T-helper 17 cell (primary cell): ENCODE measurements at places on chromosomes 1 and 21.

DNA sequence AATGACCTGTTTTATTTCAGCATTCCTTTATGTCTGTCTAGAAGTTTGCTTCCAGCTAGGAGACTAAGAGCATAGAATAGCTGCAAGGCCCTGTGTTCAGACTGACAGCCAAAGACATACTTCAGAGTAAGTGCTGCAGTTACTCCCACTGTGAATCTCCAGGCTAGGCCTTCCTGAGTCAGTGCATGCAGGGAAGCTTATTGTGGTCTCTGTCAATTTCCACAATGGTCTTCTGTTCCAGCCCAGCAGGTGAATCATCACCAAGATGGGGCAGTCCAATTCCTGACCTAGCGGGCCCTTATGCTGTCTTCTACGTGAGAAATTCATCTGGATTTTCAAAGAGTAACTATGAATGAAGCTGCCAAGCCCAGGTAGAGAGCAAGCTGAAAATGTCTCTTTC, 146.3 kb upstream of the C8B start:
- H3K27me3 ChIP-seq, result no peaks in the 10 kb centered on the region
- no peaks in the 10 kb centered on the region for H3K4me1 ChIP-seq
- peaks cover 2% of the 10 kb centered on the region for H3K36me3 ChIP-seq
- H3K27ac ChIP-seq, result no peak overlapping the region
- H3K4me3 ChIP-seq, result no peak overlapping the region

- H3K27me3 ChIP-seq, result peaks cover 70% of the 10 kb centered on the region
- peaks cover 4% of the 10 kb centered on the region for H3K4me1 ChIP-seq
- H3K4me3 ChIP-seq, result no peak overlapping the region
- no peak for DNase-seq
- peaks cover 2% of the 10 kb centered on the region for H3K36me3 ChIP-seq
These were observed 25.6 kb downstream of the ALPL start for GRCh38 chr1:21534674-21535378.

DNA sequence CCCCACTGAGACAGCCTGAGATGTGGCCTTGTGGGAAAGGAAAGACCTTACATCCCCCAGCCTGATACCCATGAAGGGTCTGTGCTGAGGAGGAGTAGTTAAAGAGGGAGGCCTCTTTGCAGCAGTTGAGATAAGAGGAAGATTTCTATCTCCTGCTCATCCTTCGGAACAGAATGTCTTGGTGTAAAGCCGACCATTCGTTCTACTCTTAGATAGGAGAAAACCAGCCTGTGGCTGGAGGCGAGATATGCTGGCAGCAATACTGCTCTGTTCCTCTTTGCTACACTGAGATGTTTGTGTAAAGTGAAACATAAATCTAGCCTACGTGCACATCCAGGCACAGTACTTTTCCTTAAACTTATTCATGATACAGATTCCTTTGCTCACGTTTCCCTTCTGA, 1.5 kb upstream of the CCDC27 start:
- no peak overlapping the region for H3K4me3 ChIP-seq
- no peak overlapping the region for H3K27ac ChIP-seq
- H3K4me1 ChIP-seq, result peaks cover 8% of the 10 kb centered on the region
- no peak for DNase-seq
- H3K36me3 ChIP-seq, result no peaks in the 10 kb centered on the region

- H3K36me3 ChIP-seq, result no peaks in the 10 kb centered on the region
- no peak overlapping the region for H3K4me3 ChIP-seq
These were observed 26.6 kb downstream of the AJAP1 start for GRCh38 chr1:4681026-4681425.

DNA sequence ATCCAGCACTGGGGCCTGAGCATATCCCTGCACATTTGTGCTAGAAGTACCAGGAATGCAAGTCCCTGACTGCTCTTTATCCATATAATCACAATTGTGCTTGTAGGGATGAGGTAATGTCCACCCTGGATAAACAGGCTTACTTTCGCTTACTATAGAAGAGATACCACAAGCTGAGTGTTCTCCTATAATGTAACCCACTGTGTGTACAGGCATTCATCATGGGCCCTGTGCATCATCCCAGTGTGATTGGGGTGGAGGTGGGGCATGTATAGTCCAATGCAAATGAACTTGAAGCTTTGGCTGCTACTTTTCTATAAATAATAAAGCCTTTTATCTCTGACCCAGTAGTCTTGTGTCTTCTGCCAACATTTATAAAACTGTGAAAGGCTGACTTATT, 69.3 kb downstream of the MAN1A2 start:
- no peak for DNase-seq
- H3K4me3 ChIP-seq, result no peak overlapping the region
- peaks cover 3% of the 10 kb centered on the region for H3K36me3 ChIP-seq
- H3K27ac ChIP-seq, result no peak overlapping the region
- H3K27me3 ChIP-seq, result no peaks in the 10 kb centered on the region
- peaks cover 29% of the 10 kb centered on the region for H3K4me1 ChIP-seq

DNA sequence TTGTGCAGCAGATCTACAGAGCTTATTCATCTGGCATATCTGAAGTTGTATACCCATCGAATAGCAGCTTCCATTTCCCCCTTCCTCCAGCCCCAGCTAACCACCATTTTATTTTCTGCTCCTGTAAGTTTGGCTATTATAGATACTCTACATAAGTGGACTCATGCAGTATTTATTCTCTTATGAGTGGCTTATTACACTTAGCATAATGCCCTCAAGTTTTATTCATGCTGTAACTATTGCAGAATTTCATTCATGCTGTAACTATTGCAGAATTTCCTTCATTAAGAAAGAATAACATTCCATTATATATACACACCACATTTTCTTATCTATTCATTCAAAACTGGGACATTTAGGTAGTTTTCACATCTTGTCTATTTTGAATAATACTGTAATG, 30.5 kb upstream of the IFI16 start:
- H3K27me3 ChIP-seq, result no peaks in the 10 kb centered on the region
- peaks cover 14% of the 10 kb centered on the region for H3K36me3 ChIP-seq
- no peak overlapping the region for H3K4me3 ChIP-seq
- no peak overlapping the region for H3K27ac ChIP-seq
- no peak for DNase-seq

DNA sequence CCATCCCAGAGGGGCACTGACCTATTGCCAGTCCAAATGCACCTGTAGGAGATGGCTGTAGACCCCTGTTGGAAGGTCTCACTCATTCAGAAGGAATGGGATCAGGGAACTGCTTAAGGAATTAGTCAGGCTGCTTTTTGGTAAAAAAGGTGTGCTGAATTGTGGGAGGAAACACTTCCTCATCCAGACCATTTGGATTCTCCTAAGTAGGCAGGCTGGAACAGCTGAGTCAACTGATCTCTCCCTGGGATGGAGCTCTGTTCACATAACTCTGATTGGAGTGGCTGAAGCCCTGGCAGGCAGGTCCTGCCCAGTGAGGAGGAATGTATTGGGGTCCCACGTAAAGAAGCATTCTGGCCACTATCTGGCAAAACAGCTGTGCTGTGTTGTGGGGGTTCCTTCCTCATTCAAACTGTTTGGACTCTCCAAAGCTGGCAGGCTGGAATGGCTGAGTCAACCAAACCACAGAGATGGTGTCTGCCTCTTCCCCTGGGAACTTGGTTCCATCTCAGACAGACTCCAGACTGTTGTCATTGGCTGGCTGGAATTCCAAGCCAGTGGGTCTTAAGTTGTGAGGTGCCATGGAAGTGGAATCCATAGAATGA, 70.7 kb upstream of the PDC start:
- H3K27ac ChIP-seq, result no peak overlapping the region
- no peaks in the 10 kb centered on the region for H3K27me3 ChIP-seq
- peaks cover 4% of the 10 kb centered on the region for H3K36me3 ChIP-seq
- no peaks in the 10 kb centered on the region for H3K4me1 ChIP-seq
- no peak overlapping the region for H3K4me3 ChIP-seq

- peaks cover 32% of the 10 kb centered on the region for H3K27me3 ChIP-seq
- H3K4me3 ChIP-seq, result peak overlapping the region; percentile 56
- H3K27ac ChIP-seq, result peak overlapping the region; percentile 24
- DNase-seq, result no peak
- peaks cover 8% of the 10 kb centered on the region for H3K4me1 ChIP-seq
- H3K36me3 ChIP-seq, result peaks cover 2% of the 10 kb centered on the region
These were observed 39.1 kb downstream of the CLIC6 start for GRCh38 chr21:34707876-34708325.

DNA sequence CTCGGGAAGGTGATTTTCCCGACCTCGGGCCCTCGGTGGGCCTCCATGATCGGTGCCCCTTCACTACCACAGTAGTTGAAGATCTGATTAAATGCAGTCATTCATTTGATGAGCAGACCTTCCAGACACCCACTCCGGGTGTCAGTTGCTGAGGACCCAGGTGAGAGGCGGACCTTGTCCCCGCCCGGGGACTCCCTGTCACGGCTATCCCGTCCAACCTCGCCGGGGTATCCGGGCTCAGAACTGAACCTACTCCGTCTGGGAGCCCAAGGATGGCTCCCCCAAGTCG, 22.6 kb downstream of the RNU1-3 start:
- no peaks in the 10 kb centered on the region for H3K4me1 ChIP-seq
- no peak overlapping the region for H3K27ac ChIP-seq
- H3K4me3 ChIP-seq, result no peak overlapping the region

- H3K4me1 ChIP-seq, result peaks cover 46% of the 10 kb centered on the region
- DNase-seq, result peak; percentile 57
- H3K27me3 ChIP-seq, result no peaks in the 10 kb centered on the region
- peak overlapping the region; percentile 97 for H3K4me3 ChIP-seq
- peaks cover 11% of the 10 kb centered on the region for H3K36me3 ChIP-seq
These were observed 2.0 kb upstream of the RCSD1 start for GRCh38 chr1:167627865-167628641.

DNA sequence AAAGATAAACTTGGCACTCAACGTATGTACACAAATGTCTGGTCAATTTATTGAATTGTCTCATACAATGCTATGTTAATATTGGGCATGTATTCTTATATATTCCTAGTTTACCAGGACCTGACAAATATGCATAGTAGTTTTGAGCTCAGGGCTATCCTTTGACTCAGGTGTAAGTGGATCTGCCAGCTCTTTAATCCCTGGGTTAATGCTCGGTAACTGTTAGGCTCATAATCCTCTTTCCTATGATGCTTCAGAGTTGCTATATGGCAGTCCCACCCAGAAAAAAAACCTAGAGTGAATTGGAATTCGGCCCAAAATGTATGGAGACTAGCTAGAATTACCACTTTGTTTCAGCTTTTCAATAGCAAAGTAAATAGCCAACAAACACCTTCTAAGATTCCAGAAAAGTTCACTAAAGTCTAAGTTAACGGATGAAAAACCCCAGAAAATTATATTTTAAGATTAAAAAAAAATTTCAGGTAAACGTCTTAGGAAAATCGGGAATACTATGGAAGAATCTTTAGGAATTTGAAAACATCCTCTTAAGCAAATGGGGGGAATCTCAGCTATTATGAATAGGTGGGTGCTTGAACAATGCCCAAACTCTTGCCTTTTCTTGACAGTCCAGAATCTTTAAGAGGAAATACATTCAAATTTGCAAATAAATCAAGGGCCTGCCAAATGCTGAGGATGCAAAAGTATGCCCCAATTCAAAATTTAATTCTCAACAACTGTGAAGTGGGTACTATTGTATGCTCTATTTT, 10.9 kb downstream of the H3-3A start:
- peak overlapping the region; percentile 90 for H3K27ac ChIP-seq
- peaks cover 10% of the 10 kb centered on the region for H3K36me3 ChIP-seq
- no peak for DNase-seq
- peak overlapping the region; percentile 69 for H3K4me3 ChIP-seq
- H3K4me1 ChIP-seq, result peaks cover 19% of the 10 kb centered on the region

- peaks cover 55% of the 10 kb centered on the region for H3K27me3 ChIP-seq
- DNase-seq, result no peak
- no peak overlapping the region for H3K4me3 ChIP-seq
These were observed 400.5 kb downstream of the MATN1 start for GRCh38 chr1:30322859-30323257.

- DNase-seq, result no peak
- peaks cover 37% of the 10 kb centered on the region for H3K4me1 ChIP-seq
- no peaks in the 10 kb centered on the region for H3K27me3 ChIP-seq
- peak overlapping the region; percentile 95 for H3K27ac ChIP-seq
- H3K4me3 ChIP-seq, result peak overlapping the region; percentile 96
- peaks cover 3% of the 10 kb centered on the region for H3K36me3 ChIP-seq
These were observed 572 bp upstream of the SRSF10 start for GRCh38 chr1:23980728-23981070.

- no peak overlapping the region for H3K4me3 ChIP-seq
- H3K4me1 ChIP-seq, result no peaks in the 10 kb centered on the region
- H3K27me3 ChIP-seq, result no peaks in the 10 kb centered on the region
- H3K36me3 ChIP-seq, result no peaks in the 10 kb centered on the region
- no peak for DNase-seq
These were observed 786.6 kb upstream of the RGS18 start for GRCh38 chr1:191371626-191372025.

- DNase-seq, result no peak
- H3K27ac ChIP-seq, result no peak overlapping the region
- H3K36me3 ChIP-seq, result no peaks in the 10 kb centered on the region
- H3K4me3 ChIP-seq, result no peak overlapping the region
- peaks cover 2% of the 10 kb centered on the region for H3K4me1 ChIP-seq
These were observed 57.8 kb downstream of the FOXO6 start for GRCh38 chr1:41418857-41419583.

DNA sequence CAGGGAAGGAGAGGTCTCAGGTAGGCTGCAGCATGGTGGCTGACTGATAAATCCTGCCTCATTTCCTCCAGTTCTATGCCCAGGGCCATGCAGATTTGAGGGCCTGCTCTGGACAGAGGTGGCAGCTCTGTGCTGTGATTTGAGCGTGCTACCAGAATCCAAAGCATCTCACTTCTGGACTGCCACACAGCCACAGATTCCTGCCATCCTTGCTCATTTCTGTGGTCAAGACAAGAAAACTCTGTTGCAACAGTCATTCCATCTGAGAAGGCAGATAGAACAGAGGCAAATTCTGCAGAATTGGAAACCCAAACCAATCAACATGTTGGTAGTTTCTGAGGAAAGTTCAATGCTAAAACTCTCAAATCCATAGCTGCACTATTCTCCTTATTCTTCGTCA, 102.8 kb upstream of the GALNT2 start:
- DNase-seq, result no peak
- H3K36me3 ChIP-seq, result peaks cover 8% of the 10 kb centered on the region
- no peak overlapping the region for H3K27ac ChIP-seq
- peaks cover 65% of the 10 kb centered on the region for H3K27me3 ChIP-seq

DNA sequence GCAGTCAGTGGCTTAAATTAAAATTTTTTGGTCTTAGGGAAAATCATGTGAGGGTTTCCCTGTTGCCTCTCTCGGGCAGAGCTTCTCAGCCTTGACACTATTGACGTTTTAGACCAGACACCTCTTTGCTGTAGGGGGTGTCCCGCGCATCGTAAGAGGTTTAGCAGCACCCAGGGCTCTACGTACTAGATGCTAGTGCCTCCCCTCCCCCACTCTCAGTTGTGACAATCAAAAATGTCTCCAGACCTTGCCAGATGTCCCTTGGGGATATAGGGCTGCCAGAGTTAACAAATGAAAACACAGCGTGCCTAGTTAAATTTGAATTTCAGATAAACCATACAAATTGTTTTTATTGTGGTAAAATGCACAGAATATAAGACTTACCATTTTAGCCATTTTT, 293.3 kb downstream of the DISC1 start:
- peak overlapping the region; percentile 85 for H3K4me3 ChIP-seq
- no peak for DNase-seq
- peaks cover 4% of the 10 kb centered on the region for H3K36me3 ChIP-seq
- H3K27ac ChIP-seq, result peak overlapping the region; percentile 77
- H3K27me3 ChIP-seq, result no peaks in the 10 kb centered on the region
- peaks cover 51% of the 10 kb centered on the region for H3K4me1 ChIP-seq

DNA sequence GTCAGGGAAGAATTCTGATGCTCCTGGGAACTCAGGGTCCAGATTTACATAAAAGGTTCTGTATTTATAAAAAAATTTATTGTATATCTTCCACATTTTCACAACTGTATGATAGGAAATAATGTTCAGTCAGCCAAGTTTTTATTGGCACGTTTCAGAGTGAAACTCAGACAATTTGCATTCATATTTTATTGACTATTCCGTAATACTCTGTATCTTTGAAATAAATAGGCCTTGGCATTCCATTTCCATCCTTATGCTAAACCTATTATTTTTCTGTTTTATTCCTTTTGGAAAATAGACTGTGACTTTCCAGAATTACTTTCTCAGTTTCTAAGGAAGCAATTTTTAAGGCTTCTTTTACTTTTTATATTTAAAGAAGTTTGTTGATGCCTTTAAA, 329.0 kb downstream of the OLFM3 start:
- no peak for DNase-seq
- H3K36me3 ChIP-seq, result no peaks in the 10 kb centered on the region
